ENCODE measurements at places on chromosomes 5 and 9. TPM values are rescaled to one million over a fixed set of nuclear protein-coding genes. Genes with fewer than 3 reads are reported as not detected.

DNA sequence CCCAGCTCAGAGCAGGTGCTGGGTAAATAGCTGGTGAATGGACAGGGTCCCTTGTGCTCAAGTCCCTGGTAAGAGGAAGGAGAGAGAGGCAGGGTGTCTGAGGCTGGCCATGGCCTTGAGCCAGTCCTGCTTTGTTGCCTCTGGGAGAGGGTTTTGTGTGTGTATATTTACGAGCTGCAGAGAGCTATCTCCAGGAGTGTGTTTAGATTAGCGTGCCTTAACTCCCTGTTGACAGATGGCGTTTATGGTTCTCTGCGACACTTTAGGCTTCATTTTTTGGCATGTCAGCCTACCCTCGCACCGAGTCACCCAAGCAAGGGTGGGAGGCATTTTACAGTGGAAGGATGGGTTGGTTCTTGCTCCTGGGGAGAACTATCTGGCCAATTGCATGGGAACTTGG lies 22.2 kb downstream of the HMCN2 start:
- DNase-seq, result no peak
- no peaks in the 10 kb centered on the region for H3K36me3 ChIP-seq
- peaks cover 9% of the 10 kb centered on the region for H3K27me3 ChIP-seq
- no peak overlapping the region for H3K27ac ChIP-seq
- H3K4me3 ChIP-seq, result no peak overlapping the region

GRCh38 chr9:33686942-33687341 lies 108.4 kb upstream of the PRSS3 start:
- no peak overlapping the region for H3K27ac ChIP-seq
- peaks cover 10% of the 10 kb centered on the region for H3K4me1 ChIP-seq
- H3K27me3 ChIP-seq, result peaks cover 58% of the 10 kb centered on the region
- no peak overlapping the region for H3K4me3 ChIP-seq

DNA sequence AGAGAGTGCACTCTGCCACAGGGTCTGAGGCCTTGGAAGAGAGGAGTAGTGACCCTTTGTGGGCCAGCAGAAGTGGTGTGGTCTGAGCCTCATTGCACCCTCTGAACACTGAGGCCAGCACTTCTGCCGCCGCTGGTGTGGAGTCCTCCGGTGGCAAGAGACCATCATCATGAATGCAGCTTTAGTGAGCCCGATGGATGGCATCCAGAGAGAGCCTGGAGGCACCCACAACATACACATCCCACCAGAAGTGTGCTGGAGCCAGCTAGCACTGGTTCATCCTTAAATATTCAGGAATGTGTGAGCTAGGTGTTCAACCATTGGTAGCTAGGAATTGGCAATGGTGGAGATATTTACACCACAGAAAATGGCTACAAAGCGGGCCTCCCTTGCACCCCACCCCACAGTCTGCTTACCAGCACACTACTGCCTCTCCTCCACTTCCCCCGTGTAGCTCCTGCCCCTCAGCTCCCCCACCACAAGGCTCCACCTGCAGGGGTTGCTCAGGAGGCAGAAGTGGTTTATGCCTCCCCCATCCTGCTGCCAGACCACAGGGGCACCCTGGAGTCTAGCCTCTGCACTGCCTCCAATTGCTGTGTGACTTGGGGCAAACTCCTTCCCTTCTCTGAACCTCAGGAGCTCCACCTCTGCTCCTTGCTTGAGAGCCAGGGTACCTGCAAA lies 16.4 kb downstream of the SLC6A7 start:
- DNase-seq, result no peak
- no peaks in the 10 kb centered on the region for H3K36me3 ChIP-seq

The TICAM2 gene
- total RNA-seq, result 2.5 TPM

All from activated CD4-positive, alpha-beta memory T cell treated with anti-CD3 and anti-CD28 coated beads, Interleukin-2, amount 10 ng/mL, durations not matched to agents 7 days and 5 days (primary cell).